Cortex of kidney (tissue), 1 donor: ENCODE measurements at places on chromosomes 5 and 9.

DNA sequence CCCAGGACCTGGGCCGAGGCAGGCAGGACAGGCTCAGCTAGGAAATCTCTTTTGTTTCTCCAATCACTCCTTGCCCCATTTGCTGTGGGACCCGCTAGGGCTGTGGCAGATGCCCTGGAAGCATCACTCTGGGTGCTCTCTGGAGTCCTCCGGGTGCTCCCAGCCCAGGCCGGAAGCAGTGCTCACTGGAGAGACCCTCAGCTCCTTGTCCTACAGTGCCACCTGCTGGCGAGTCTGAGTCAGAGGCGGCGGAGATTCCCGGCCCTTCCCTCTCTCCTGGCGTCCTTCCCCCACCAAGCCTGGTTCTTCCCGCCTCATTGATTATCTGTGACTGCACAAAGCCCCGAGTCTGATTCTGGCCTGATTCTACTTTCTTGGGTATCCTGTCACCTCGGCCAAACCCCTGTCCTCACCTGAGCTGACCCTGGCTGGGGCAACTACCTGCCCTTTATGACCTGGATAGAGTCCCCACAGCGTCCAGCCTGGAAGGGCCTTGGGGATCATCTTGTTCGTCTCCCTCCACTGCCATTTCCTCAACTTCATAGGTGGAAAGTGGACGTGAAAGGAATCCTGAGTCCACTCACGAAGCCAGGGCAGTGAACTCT lies 7.3 kb upstream of the BARHL1 start:
- DNase-seq = no peak

GRCh38 chr9:92439921-92440750 lies 15.9 kb upstream of the OMD start:
- no peak for DNase-seq

- no peak for DNase-seq
Measured at GRCh38 chr5:157602505-157602904, 26.9 kb upstream of the ADAM19 start.

DNA sequence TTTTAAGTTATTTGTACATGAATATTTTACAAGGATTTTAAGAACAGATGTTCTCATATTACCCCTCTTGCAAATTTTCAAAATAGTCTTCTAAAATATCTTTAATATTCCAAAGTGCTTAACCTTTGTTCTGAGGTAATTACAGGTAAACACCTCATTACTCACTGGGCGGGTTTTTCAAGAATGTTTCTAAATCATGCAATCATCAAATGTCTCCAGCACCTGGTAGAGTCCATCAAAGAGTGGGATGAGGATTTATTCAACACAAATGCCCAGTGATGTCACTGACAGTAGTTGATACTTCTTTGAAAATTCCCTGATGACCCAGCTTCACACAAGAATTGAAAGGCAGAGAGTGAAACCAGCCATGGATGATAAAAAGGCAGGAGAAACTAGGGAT lies 114.4 kb downstream of the SEC61B start:
- no peak for DNase-seq

- no peak for DNase-seq
Measured at GRCh38 chr5:124528838-124529237, 217.6 kb downstream of the ZNF608 start.

- DNase-seq = no peak
Measured at GRCh38 chr9:38621434-38622287, 1.3 kb upstream of the ANKRD18A start.

DNA sequence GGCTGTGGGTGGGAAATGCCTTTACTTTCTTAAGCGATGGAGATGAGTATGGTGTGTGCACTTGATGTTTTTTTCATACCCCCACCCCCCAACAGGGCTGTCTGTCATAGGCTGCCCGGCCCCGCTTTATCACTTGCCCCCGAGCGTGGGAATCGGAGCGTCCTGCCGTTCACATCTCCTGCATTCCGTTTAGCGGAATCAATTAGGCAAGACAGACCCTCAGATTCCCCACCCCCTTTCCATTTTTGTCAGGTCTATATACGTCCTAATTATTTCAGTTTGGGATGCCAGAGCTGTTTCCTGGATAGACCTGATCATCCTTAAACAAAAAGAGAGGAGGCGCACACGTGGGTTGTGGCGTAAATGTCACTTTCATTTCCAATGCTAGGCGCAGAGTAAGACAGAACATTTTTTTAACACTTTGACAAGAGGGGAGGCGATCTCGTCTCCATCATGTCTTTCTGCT lies 217.2 kb downstream of the MEF2C start:
- DNase-seq = no peak

- no peak for DNase-seq
Measured at GRCh38 chr5:6832994-6833393, 119.8 kb downstream of the TENT4A start.

GRCh38 chr5:139361835-139362429 lies 20.3 kb downstream of the PAIP2 start:
- no peak for DNase-seq

DNA sequence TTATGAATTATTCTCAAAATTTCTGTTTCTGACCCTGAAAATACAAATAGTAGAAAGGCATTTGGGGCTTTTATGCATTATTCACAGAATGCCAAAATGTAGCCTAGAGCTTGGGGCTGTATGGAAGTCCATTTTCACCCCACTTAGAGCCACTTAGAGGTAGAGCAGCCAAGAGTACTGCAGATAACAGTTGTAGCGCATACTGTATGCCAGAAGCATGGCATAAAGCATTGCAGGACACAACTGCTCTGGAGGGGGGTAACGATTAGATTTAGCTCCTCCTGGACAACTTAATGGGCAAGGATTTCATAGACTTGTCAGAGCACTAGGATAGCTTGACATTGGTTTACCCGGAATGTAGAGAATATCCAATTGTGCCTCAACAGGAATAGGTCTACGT lies 15.7 kb downstream of the SLC31A1 start:
- DNase-seq = no peak

GRCh38 chr9:129414377-129414992 lies 206.4 kb downstream of the C9orf50 start:
- no peak for DNase-seq

DNA sequence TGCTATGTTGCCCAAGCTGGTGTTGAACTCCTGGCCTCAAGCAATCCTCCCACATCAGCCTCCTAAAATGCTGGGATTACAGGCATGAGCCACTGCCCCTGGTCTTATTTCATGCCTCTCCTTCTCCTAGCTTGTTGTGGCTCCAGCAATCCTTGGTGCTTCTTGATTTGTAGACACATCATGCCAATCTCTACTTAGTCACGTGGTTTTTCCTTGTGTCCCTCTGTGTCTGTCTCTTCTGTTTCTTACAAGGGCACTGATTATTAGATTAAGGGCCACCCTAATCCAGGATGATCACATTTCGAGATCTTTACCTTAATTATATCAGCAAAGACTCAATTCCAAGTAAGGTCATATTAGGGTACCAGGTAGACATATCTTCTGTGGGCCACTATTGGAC lies 9.2 kb upstream of the IL31RA start:
- no peak for DNase-seq

DNA sequence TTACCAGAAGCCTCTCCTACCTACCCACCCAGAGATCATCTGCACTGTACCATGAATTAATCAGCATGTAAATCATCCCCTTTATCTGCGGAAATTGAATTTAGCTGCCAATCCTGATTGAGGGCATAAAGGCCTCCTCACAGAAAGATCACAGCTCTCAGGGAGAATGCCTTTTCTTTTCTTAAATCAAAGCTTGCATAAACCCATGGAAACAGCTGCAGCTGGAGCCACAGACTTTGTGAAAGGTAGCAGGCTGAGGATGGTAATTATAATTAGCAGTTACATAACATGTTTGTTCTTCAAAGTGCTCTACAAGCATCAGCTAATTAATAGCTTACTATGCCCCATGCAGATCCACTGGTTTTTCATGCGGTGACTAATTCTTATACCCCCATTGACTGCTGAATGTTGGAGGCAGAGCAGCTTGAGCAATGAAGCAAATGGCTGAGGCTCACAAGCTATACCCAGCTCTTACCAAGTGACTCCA lies 54.6 kb downstream of the SUSD1 start:
- no peak for DNase-seq

GRCh38 chr9:69797675-69798074 lies 22.9 kb upstream of the CFAP95 start:
- no peak for DNase-seq

DNA sequence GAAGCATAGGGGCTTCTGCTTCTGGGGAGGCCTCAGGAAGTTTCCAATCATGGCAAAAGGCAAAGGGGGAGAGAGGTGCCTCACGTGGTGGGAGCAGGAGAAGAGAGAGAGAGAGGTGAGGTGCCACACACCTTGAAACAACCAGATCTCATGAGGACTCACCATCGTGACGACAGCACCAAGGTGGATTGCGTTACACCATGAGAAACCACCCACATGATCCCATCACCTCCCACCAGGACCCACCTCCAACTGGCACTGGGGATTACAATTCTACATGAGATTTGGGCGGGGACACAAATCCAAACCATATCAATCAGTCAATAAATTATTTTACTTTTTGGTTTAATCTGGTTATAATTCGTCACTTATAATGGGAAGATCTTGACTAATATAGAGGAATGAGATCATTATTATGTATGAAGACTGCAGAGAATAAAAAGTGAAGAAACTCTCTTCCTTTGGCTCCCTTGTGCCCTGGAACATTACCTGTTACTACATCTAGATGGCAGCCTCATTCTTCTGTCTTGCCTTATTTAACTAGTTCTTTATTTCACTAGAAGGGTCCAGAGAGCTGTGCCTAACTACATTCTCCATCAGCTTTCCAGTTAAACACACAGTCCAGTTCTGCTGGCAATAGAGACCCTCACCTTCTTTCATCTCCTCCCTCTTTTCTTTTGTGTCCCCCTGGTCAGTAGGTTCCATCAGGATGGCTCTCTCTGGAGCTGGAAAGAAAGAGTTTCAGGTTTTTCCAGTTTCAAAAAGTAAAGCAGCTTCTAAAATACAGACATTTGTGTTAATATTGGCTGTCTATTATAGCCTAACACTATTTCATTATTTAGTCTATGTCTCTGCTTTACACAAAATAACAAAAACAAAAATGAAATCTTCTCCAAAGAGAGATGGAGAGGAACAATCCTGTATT lies 21.7 kb upstream of the SPINK7 start:
- DNase-seq = no peak

DNA sequence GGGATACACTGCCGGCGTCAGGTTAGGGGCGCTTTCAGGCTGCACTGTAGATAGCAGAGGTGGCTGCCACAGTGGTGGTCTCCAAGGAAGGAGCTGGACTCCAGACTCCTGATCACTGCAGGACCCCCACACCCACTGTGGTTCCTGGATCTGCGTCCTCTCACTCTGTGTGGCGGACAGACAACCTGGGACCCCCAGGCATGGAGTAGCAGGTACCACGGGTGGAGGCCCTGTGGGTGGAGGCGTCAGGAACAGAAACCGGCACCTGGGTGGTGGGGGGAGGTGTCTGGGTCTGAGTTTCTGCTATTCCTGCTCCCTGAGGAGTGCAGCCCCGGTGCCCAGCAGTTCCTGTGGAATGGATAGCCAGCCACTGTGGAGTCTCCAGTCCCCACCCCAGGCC lies 75.1 kb upstream of the PCAT7 start:
- DNase-seq = no peak
